Kidney (tissue), 22 donors: ENCODE measurements at places on chromosomes 16 and 17.

- no peaks in the 10 kb centered on the region for H3K27me3 ChIP-seq
- H3K4me1 ChIP-seq = no peaks in the 10 kb centered on the region
- H3K27ac ChIP-seq = no peak overlapping the region
Measured at GRCh38 chr17:60481604-60482003, 44.4 kb downstream of the APPBP2 start.

DNA sequence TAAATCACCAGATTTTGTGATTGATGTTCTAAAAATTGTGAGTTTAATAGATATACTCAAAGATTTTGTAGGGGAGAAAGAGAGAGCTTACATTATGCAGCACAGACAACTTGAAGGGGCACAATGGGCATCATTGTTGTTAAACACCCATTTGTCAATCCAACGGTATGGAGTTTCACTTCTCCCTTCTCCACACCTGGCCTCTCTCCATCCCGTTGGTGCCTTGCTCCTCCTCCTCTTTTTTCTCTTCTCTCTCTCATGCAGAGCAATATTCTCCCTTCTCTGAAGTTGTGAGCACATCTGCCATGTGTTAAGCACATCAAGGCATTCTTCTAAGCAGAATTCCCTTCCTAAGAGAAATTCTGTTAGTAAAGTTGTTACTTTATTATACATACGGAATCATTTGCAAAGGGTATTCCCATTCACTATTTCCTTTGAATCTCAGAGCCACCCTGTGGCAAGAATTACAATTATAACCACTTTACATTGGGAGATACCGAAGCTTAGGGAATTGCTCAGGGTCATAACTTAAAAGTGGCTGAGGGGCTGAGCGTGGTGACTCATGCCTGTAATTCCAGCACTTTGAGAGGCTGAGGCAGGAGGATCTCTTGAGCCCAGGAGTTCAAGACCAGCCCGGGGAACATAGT, 40.5 kb upstream of the SKAP1 start:
- H3K27me3 ChIP-seq = no peaks in the 10 kb centered on the region
- H3K27ac ChIP-seq = no peak overlapping the region
- H3K4me3 ChIP-seq = no peak overlapping the region
- no peak for DNase-seq
- peaks cover 5% of the 10 kb centered on the region for H3K4me1 ChIP-seq

GRCh38 chr17:30344283-30345088, 10.6 kb upstream of the TMIGD1 start:
- no peaks in the 10 kb centered on the region for H3K4me1 ChIP-seq
- no peaks in the 10 kb centered on the region for H3K27me3 ChIP-seq
- peak overlapping the region; percentile 85 for H3K27ac ChIP-seq
- no peak for DNase-seq
- no peaks in the 10 kb centered on the region for H3K36me3 ChIP-seq

GRCh38 chr16:13994239-13995106, 74.5 kb downstream of the ERCC4 start:
- peaks cover 3% of the 10 kb centered on the region for H3K4me1 ChIP-seq
- H3K27ac ChIP-seq = no peak overlapping the region
- no peak overlapping the region for H3K4me3 ChIP-seq
- DNase-seq = no peak
- H3K27me3 ChIP-seq = no peaks in the 10 kb centered on the region

DNA sequence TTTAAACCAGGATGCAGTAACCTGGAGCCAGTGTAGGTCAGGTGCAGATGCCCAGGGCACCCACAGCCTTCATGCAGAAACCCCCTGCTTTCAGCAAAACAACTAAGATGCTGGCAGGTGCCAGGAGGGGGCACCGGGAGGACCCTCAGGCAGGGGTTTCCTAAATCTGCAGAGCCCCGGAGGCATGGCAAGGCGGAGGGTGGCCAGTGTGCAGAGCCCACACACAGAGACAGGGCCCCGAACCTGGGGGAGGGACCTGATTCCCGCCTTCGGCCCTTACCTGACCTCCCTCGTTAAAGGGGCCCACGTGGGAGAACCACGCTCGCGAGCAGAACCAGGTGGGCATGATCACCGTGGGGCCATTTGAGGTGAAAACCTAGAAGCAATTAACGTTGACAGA, 114.0 kb upstream of the METRNL start:
- H3K4me1 ChIP-seq = no peaks in the 10 kb centered on the region
- no peaks in the 10 kb centered on the region for H3K27me3 ChIP-seq
- no peak overlapping the region for H3K27ac ChIP-seq
- no peaks in the 10 kb centered on the region for H3K36me3 ChIP-seq
- H3K4me3 ChIP-seq = no peak overlapping the region
